ENCODE measurements at places on chromosomes 11 and 22. TPM values are rescaled to one million over a fixed set of nuclear protein-coding genes. Genes with fewer than 3 reads are reported as not detected.

DNA sequence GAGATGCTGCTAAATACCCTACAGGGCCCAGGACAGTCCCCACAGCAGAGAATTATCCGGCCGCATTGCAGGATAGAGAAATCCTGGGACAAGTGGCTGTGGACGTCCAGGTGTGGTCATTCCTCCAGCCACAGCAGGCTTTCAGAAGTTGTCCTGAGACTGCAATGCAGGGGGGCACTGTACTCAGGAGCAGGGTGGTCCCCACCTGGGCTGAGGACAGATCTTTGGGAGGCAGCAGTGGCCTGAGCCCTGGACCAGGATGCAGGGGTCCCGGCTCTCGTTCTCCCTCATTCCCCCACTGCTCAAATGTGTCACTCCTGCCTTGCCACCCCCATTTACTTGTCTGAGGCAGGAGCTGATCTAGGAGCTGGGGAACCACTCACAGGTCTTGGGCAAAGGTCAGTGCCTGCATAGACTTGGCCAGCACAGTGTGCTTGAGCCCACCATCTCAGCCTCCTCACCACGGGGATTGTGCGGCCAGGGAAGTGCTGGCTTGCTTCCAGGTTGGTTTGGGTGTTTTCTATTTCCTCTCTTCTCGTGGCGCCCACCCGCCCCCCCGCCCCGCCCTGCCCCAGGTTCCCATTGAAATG, 15.3 kb downstream of the LINC01488 start:
- DNase-seq, result no peak

GRCh38 chr11:27409742-27410141, 46.7 kb upstream of the CCDC34 start:
- DNase-seq, result no peak

KDM4E gene
- total RNA-seq, result not detected

CSRP3 gene
- not detected for total RNA-seq

CAPN5 gene
- total RNA-seq, result 2.5 TPM

Data from activated naive CD4-positive, alpha-beta T cell treated with anti-CD3 and anti-CD28 coated beads, Interleukin-2, amount 50 U/mL, for 72 hours (primary cell).